NCI-H1930 (cell line): ENCODE measurements at places on chromosomes 16 and 17.

DNA sequence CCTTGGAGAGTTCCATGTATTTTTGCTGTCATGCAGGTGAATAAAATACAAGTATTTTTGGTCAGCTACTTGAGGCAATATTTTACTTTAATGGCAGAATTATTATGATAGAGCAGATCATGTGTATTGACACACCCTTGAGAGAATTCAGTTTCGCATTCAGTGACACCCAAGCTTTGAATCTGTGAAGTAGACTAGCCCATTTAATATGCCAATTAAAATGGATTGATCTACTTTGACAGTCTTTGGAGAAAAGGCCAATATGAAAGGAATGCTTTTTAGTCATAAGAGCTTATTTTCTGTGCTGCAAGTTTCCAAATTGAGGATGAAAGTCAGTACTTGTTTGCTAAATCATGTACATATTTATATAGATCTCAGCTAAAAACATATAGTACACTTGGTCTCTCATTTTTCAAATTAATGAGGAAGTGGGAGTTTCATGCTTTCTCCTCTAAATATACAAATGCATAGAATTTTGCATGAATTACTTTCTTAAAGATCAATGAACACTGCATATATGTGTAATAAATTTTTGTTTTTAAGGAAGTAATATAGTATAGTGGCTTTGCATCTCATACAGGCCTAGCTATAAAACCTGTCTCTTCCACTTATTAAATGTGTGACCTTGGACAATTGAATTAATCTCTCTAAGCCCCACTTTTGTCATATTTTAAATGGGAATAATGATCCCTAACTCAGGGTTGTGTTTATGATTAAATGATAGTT lies 161.5 kb downstream of the PHKB start:
- no peak for DNase-seq

GRCh38 chr17:62100055-62100454 lies 35.0 kb upstream of the MED13 start:
- DNase-seq, result no peak

DNA sequence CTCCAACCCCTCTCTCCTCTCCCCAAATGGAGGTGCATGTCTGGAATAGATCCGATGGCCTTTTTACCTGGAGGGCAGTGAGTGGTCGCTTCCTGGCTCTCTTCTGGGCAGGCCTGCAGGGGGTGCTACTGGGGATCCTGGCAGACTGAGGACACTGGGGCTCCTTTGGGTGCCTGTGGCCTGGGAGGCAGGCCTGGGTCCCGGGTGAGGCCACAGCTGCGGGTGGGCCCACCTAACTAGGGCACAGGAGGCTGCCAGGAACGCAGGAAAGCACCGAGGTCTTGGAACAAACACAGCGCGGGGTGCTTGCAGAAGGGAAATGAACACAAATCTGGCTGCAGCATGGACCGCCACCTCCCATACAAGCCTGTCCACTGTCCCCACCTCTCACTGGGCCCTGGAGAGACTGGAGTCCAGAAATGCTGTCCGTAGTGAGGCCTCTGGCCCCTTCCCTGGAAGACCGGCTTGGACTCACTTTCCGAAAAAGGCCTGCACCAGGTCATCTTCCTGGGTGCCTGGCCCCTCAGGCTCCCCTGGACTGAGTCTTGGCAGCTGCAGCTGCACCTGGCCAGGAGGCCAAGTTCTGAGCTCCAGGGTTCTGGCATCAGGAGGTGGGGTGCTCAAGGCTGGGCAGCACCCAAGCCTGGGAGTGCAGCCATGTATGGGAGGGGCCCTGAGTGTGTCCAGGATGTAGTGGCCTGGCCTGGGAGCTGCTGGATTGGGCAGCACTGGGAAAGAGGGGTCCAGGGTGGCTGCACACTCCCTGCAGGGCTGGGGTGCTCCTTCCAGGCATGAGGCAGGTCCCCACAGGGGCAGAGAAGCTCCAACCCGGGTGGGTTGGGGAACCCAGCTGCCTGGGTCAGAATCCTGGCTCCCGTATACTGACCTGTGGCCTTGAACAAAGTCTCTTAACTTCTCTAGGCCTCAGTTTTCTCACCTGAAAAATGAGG lies 195.1 kb downstream of the IRF8 start:
- DNase-seq, result no peak

DNA sequence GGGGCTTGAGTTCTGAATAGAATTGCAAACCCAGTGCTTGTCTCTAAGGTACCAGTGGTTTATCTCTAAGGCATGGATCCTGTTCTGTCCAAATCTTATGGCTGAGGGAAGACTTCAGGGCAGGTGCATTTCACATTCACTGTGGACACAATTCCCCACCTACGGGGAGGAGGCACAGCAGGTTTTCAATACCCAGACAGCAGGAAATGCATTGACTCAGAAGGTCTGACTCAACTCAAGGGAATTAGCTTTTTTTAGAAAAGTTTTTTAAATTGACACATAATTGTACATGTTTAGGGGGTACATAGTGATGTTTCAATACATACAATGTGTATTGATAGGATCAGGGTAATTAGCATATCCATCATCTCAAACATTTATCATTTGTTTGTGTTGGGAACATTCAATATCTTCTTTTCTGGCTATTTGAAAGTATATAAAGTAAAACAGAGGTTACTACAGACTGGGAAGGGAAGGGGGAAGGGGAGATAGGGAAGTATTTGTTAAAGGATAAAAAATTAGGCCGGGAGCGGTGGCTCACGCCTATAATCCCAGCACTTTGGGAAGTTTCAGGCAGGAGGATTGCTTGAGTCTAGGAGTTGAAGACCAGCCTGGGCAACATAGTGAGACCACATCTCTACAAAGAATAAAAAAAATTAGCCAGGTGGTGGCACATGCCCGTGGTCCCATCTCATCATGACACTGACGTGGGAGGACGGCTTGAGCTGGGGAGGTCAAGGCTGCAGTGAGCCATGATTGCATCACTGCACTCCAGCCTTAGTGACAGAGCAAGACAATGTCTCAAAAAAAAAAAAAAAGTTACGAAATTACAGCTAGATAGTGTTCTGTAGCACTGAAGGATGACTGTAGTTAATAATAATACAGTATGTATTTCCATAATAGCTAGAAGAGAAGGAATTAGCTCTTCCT lies 54.9 kb downstream of the RGS9 start:
- no peak for DNase-seq
